ENCODE measurements at places on chromosomes 5 and 9. TPM values are rescaled to one million over a fixed set of nuclear protein-coding genes. Genes with fewer than 3 reads are reported as not detected.

- DNase-seq: no peak
Measured at GRCh38 chr5:121758615-121759014, 93.1 kb upstream of the FTMT start.

- peak; percentile 95 for DNase-seq
Measured at GRCh38 chr5:39501397-39501796, 76.6 kb upstream of the DAB2 start.

DNA sequence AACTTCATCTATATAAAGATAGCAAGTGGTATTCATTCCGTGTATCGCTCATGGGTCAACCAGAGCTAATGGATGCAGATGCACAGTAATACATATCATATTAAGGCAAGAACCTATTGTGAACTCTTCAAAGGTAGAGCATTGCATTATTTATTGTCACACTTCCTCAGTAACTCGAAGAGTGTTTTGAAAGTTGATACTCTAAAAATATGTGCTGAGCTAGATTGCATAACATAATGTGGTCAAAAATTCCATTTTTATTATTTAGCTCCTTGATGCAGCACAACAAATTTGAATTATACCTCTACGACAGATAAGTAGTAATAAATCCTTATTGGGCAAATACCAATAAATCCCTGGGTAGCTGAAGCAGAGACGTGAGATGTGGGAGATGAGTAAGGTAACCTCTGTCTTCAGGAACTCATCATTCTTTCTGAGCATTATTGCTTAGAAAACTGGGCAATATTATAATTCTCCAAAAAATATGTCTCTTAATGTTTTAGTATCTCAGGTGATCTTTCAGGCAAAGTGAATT lies 70.3 kb downstream of the CDH18 start:
- no peak for DNase-seq

- no peak for DNase-seq
Measured at GRCh38 chr5:78661691-78662090, 13.1 kb upstream of the LHFPL2 start.

CSF1R gene
- total RNA-seq: 0.63 TPM

- peak; percentile 16 for DNase-seq
Measured at GRCh38 chr5:131281133-131281867, 17.4 kb downstream of the CDC42SE2 start.

DNA sequence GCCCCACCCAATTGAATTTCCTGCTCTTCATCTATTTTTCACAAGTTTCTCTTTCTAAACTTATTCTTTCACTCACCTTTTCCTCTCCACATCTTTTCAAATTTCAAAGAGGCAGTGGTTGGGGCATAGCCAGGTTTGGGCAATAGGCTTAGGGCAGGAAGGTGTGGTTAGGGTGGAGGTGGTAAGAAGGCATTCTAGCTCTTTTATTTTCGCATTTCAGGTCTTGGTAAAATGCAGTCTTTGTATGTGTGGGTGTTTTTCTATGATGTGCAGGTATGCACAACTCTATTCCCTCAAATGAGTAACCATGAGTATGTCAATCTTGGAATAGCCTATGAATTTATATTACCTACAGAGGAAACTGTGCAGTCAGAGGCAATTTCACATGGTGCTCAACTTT lies 129.8 kb upstream of the IFNE start:
- peak; percentile 32 for DNase-seq

BTF3 gene
- total RNA-seq: 249 TPM

DNA sequence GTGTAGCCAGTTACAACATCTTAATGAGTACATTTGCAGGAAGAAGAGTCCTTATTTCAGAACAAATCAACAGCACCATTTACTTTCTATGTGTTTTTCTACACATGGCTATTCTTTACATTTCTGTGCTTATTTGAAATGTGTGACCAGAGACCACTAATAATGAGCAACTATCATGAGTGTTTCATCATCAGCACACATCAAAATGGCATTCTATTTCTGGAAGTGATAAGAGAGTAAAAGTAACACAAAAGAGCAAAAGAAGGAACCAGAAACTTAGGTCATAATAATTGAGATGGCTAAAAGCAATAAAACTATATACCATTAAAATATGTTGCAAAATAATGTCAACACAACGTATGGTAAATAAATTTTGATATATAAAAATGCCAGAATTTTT lies 159.7 kb downstream of the PBX3 start:
- no peak for DNase-seq

- peak; percentile 86 for DNase-seq
Measured at GRCh38 chr5:160507221-160507721, 85.6 kb downstream of the PTTG1 start.

DNA sequence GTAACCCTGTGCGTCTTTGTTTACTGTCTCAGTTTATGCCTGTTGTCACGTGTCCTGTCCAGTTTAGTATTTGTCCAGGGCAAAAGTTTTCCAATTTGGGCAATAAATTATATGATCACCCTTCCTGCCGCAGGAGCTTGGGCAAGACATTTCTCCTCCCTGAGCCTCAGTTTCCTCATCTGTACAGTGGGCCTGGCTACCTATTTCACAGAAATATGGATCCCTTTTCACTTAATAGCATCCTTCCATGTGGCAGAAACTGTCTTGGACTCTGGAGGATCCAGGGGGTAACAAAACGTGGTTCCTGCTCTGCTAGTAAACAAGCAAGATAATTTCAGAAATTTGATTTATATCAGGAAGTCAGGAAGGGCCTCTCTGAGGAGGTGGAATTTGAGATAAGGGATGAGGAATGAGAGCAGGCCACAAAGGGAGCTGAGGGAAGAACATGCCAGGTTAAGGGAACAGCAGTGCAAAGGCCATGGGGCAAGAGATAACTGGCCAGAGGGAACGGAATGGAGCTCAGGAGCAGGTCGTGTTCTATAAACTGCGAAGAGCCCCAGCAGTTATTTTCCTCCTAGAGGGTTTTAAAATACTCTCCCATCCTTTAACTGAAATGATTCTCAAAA lies 15.1 kb upstream of the PPARGC1B start:
- no peak for DNase-seq

- DNase-seq: no peak
Measured at GRCh38 chr5:37737326-37738056, 102.3 kb downstream of the GDNF start.

GRCh38 chr5:121019106-121019505 lies 555.0 kb downstream of the PRR16 start:
- DNase-seq: peak; percentile 2

ITGA2 gene
- total RNA-seq: 24.3 TPM

CEL gene
- total RNA-seq: 0.22 TPM

DNA sequence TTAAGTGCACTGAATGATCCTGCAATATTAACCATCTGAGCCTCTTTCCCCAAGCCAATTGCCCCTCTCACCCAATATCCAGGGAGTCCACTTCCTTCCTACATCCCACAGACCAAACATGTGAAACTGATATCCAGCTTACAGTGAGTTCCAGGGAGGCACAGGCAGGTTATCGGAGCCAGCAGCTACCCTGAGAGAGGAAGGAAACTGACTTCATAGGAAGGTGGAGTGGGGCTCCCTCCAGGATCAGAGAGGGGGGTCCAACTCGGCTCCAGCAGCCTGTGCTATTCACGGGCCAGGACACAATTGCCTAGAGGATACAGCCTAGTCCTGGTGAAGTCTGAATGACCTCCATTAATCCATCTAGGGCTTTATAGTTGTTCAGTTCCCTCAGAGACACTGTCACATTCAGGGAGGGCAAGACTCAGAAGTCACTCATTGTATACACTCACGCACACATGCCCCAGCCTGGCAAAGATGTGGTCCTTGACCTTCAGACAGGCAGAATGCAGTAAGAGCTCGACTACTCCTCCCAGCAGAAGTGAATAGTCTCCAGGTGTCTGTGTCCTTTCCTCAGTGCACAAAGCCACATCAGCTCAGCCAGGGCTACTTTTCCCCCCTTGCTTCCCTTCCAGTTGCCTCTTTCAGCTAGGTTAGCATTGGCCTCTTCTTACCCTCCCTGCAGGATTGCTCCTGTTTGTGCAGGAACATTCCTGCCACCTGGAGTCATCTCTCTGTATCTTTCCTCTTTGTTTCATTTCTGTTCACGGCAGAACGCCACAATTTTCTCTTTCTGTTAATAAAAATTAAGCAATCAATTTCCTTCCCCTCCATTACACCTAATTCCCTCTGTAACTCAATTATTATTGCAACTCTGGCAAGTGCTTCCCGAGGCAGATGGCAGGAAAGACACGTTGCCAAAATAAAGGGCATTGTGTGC lies 501.7 kb downstream of the ARHGEF28 start:
- peak; percentile 34 for DNase-seq

All from GM23248 (cell line).